ENCODE measurements at places on chromosomes 7 and 10.
A peak's percentile ranks its signal among the peaks of the same experiment; 100 is the strongest.

DNA sequence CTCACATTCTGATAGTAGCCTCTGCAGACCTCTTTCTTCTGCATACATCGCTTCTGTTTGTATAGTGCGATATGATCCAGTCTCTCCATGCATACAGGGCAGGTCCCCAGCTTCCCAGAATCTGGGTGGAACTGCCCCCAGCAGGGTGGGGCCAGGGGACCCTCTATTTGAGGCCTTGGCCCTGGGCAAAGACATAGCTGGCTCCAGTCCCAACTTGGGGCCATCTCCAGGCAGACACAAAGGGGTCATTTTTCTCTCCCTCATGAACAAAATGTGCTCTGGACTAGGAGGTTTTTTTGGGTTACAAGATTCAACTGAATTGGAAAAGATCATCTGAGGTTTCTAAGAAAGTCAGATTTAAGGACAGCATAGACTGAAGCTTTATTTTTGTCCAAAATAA is 21.1 kb upstream of the HSPA12A start:
- no peak for ATAC-seq

GRCh38 chr7:29612596-29612995 is 49.0 kb downstream of the PRR15 start:
- ATAC-seq = no peak

DNA sequence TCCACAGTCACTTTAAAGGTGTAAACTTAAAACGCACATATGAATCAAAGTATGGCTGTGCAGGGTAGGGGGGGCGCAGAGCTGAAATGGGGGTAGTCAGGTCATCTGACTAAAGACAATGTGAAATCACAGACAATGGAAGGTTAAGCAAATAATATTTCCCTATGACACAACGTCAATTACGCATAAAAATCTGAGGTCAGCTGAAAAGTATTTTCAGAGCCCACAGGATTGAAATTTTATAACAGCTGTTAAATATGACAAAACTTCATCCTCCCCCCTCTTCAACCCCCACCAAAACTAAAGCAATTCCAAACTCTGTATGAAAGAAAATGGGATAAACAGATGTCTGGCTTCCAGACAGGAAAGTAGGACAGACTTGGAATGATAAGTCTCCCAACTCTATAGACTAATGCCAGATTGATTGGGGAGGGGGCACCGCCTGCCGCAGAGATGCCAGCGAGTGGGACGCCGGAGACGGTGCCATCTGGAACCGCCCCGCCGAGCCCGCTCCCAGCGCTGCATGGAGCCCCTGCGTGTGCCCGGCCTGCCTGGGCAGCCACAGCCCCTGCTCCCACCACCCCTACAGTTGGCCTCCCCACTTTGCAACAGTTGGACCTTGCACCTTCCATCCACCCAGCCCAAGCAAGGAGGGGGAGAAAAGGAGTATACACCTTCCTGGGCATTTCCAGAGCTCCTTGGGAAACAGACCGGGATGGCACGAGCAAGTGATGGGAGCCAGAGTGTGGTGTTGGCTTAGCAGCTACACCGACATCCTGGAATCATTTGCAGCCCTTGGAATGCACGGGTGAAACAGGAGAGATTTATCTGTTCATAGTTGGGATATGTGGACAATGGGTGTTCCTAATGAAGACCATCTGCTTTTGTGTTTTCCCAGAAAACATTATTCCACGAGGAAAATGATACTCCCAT is 10.7 kb downstream of the EBF3 start:
- ATAC-seq = no peak

GRCh38 chr10:7302392-7302906 is 108.4 kb downstream of the SFMBT2 start:
- no peak for ATAC-seq

- no peak for ATAC-seq
These were observed 9.3 kb downstream of the KCNIP2 start for GRCh38 chr10:101834341-101834740.

DNA sequence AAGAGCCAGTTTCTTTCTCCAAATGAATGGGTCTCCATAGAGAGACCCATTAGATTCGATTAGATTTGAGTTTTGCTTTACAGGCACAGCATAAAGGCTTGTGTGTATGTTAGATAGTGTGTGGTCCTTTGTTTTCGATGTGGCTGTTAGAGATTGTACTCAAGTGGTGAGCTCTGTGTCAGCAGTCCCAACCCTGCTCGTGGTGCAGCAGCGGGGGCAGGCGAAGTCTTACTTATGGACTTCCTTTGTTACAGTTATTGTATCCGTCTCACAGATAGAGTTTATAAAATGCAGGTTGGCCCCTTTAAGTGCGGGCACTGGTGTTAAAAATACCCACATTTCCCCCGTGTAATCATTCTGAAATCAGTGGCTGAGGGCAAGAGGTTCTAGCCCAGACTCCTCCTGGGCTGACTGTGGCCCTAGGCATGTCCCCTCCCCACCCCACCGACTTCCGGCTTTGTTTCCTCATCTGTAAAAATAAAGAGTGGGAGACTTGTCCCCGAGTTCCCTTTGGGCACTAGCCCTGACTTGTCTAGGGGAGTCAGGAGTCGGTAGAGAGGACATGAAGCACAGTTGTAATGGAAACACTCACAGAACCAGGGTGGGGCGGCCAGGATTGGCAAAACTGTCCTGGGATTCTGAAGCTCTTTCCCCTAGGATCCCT is 28.6 kb downstream of the MTURN start:
- ATAC-seq = peak; percentile 5

- peak; percentile 41 for ATAC-seq
These were observed 106.6 kb upstream of the SHH start for GRCh38 chr7:155918720-155919390.

GRCh38 chr10:26215935-26216584 is 514 bp upstream of the GAD2 start:
- ATAC-seq = peak; percentile 55

- ATAC-seq = no peak
These were observed 157.3 kb downstream of the CACNA2D1 start for GRCh38 chr7:82286096-82286797.

DNA sequence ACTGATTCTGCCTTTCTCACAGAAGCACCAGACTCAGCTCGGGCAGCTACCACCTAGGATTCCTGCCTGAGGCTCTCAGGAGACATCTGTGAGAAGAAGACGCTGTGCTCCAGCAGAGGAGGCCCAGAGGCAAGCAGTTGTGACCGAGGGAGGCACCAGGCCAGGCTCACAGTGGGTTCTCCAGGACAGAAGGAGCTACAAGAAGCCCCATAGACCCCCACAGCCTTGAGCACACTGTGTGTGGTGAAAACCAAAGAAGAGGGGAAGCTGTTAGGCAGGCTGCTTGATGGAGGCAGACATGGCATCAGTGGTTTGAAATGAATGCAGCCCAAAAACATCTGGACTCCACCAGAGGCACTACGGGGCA is 198.8 kb downstream of the GRID1 start:
- ATAC-seq = no peak

- peak; percentile 89 for ATAC-seq
These were observed 27.9 kb downstream of the MTURN start for GRCh38 chr7:30162622-30163124.

Data from SK-N-SH treated with all-trans-retinoic acid at 6 μM for 48 hours (cell line).